ENCODE measurements at places on chromosomes 1 and 21.

GRCh38 chr1:9909234-9910046 is 629 bp downstream of the CTNNBIP1 start:
- peak; percentile 67 for DNase-seq

DNA sequence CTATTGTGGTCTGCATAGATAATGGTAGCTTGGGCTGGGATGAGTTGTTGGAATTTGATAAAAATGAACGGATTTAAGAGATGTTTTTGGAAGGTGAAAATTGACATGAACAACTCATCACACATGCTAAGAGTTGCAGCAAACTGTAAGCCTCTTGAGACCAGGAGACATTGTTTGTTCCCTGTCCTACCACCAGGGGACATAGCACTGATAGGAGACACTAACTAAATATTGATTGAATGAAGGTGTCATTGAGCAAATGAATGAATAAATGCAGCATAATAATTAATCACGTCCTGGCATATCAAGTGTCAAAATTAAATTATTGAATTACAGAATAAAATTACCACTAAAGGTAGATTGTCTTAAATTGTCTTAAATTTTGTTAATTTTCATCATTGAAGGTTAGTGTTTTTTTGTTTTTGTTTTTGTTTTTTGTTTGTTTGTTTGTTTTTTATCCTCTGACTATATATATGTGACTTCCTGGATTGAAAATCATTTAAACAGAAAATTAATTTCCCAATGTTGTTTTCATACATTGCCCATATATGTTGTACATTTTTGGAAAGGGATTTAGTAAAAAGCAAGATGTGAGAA is 285.3 kb upstream of the C1orf105 start:
- no peak for DNase-seq

GRCh38 chr1:26758358-26758757 is 29.4 kb upstream of the PIGV start:
- DNase-seq = no peak

GRCh38 chr1:173870252-173871075 is 2.3 kb downstream of the ZBTB37 start:
- peak; percentile 32 for DNase-seq

DNA sequence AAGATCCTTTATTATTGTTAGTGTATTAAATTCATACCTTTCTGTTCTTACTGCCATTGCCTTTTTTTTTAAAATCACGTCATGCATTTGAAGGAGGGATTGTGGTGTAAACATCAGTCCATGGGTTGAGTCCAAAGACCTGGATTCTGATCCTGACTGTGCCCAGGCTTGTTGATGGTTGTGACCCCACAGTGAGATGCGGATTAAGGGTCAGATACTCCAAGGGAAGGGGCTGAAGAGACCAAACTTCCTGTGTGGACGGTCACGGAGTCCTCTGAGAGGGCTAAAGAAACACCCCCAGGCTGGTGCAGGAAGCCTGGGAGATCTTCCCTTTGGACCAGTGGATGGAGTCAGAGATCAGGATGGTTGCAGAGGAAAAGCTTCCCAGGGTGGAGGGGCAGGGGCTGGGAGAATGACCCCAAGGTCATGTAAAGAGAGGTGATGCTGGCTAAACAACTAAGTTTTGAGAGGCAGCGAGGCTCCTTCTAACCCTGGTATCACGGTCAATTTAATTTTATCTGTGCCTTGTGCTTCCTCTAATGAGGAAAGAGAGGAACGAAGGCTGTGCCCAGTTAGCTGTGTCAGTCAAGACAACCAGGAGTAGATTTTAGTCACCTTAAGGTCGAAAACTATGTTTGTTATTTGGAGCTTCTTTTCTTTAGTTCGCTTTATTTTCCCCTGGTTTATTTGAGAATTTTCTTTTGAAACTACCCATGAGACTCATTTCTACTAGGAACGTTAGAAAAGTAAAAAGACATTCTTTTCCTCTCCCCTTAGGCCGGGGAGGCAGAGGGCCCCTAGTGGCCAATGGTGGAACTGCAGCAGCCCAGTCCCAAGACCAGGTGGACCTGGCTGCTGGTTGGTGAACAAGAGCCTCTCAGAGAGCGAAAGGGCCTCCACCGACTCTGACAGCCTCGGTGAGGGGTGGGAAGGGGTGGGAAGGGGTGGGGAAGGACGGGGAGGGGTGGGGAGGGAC is 8.7 kb upstream of the GPR161 start:
- peak; percentile 92 for DNase-seq
